Thyroid gland (tissue), 4 donors: ENCODE measurements at places on chromosomes 12 and 14.
A peak's percentile ranks its signal among the peaks of the same experiment; 100 is the strongest.

GRCh38 chr12:12537421-12537820, 25.2 kb downstream of the DUSP16 start:
- no peak for DNase-seq

GRCh38 chr12:55842681-55843429, at the start of gene MMP19:
Gene MMP19 (minus strand): TSS chr12:55842936. CDS start chr12:55842830, 106 bp downstream.
- no peak for DNase-seq

DNA sequence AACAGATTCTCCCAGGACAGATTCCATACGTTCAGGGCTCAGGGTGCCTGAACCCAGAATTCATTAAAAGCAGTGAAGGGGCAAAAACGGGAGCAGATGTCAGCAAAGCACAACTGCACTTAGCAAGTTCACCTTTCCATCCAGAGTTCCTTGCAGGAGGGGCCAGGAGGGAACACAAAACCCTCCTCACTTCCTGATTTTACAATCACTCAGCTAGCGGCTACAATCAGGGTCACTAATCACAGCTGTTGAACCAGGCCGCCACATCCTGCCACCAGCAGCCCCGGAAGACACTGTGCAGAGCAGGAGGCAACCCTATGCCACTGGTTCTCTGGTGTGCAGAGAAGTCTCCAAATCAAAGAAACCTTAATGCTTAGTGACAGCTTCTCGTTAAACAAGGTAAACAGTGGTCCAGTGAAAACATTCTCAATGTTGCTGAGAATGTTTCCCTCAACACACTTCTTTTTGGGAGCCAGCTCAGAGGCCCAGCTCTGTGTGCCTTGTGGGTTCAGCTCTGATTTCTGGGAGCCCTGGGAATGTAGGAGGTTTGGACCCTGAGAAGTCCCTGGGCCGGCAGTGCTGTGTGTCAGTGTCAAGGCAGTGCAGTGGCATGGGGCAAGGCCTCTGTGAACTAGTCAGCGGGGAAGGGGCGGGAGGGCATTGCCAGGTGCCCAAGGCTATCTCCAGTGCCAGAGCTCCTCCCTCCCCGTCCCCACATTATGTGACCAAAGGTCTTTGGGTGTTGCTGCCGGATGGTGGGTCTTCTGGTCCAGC, 54.5 kb downstream of the VCPKMT start:
- peak; percentile 21 for DNase-seq

DNA sequence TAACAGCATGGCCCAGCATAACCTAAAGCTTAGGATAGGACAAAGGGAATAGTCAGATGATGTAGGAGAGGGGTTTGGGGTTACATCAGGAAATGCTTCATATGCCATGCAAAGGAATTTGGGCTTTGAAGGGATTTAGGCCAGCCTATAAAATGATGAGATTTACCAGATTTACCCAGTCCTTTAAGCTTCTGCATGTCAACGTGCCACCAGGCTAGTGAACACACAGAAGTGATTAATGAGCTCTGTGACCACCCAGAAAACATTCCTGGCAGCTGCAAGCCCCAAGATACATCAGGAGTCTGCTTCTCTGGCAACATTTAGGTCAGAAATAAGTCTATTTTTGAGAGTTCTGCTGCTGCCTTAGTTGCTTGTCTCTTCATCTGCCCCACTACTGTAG, 118.3 kb downstream of the LRIG3 start:
- no peak for DNase-seq

DNA sequence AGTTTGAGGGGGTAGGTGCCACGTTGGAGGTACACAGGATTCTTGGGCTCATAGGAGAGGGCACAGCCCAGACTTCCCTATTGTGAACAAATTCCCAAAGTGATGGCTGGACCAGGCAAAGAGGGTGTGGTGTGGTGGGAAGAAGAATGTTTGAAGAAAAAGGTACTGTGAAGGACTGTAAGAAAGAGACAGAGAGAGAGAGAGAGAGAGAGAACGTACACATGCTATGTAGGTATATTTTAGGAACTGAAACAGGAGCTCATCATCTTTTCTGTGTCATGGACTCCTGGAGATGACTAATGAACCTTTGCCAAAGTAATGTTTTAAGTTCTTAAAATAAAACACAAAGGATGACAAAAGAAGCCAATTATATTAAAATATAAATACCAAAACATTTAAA, 24.5 kb downstream of the SLC17A8 start:
- no peak for DNase-seq

- DNase-seq, result no peak
Measured at GRCh38 chr12:22531205-22531604, 13.1 kb downstream of the C2CD5 start.
